AG10803 (cell line): ENCODE measurements at places on chromosomes 16 and 17.

- no peak for DNase-seq
These were observed 19.5 kb upstream of the CA10 start for GRCh38 chr17:52178012-52178411.

- no peak for DNase-seq
These were observed 8.8 kb upstream of the ABCA8 start for GRCh38 chr17:68963958-68964357.

DNA sequence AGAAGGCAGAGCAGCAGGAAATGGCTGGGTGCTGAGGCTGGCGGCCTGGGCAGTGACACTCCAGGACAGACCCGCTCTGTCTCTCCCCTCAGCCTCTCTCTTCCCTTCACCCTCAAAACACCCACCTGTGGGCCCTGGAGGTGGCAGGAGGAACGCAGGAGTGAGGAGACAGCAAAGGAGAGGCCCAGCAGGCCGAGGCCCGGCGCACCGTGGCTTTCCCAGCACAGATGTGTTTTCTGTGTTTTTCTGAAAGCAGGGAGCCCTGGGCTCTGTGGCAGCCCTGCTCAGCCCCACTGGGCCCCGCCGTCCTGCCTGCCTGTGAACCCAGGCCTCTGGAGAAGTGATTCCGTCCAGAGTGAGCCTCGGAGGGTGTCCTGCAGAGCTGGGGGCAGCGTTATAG lies 30.5 kb downstream of the ZNF469 start:
- no peak for DNase-seq

- no peak for DNase-seq
These were observed 380.9 kb downstream of the SOX9 start for GRCh38 chr17:72501404-72502370.

DNA sequence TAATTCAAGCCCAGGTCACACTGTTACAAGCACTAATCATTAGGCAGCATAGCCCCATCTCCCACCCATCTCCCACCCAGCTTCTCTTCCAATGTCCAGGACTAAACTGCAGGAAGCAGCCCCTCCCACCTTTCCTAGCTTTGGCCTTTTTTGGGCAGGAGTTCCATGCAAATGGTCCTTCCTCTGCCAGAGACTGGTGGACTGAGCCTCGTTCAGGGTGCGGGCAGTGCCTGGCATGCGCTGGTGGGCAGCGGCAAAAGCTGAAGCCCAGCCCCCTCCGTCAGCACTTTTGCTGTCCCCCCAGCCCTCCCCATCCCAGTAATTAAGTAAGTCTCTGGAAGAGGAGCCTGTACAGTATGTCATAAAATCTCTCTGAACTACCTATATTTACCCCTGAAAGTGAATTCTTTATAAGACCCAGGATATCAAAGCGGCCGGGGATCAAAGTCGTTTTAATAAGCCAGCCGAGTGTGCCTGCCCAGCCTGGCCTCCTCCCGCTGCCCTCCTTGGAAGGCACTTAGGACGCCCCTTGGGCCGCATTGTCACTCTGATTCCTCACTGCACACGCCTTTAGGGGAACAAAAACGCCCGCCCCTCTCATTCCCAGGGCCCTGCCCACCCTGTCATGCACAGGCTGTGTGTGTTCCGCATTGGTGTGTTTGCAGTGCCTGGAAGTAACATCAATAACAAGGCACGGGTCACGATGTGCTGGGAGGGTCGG lies 109.9 kb downstream of the IRX5 start:
- no peak for DNase-seq

GRCh38 chr17:48246612-48247011 lies 139.0 kb downstream of the SNX11 start:
- DNase-seq: peak; percentile 32

DNA sequence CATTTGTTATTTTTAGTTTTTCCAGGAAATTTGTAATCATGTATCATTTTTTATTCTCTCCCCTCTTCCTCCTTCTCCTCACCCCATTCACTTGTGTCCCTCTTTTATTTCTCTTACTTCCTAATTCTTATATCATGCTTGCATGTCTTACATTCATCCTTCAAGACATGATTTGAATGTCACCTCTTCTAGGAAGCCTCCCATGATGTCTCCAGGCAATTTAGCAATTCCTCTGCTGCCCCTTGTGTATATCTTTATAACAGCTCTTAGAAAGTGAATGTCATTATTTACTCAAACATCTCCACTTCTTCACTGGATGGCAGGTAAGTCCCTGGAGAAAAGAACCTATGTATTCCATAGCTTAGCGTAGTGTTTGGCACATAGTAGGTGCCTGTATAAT lies 7.8 kb downstream of the HNF1B start:
- DNase-seq: no peak

- DNase-seq: no peak
These were observed 20.4 kb downstream of the CARHSP1 start for GRCh38 chr16:8848231-8848938.

DNA sequence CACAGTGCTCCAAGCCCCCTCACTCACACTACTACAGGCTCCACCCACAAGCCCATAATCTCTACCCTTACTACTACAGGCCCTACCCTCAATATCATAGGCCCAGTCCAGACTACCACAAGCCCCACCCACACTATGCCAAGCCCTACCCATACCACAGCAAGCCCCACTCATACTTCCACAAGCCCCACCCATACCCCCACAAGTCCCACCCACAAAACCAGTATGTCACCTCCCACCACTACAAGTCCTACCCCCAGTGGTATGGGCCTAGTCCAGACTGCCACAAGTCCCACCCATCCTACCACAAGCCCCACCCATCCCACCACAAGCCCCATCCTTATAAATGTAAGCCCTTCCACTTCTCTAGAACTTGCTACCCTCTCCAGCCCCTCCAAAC lies 13.8 kb downstream of the RIPOR1 start:
- peak; percentile 81 for DNase-seq
